ENCODE measurements at places on chromosomes 3 and 15.
A peak's percentile ranks its signal among the peaks of the same experiment; 100 is the strongest.

DNA sequence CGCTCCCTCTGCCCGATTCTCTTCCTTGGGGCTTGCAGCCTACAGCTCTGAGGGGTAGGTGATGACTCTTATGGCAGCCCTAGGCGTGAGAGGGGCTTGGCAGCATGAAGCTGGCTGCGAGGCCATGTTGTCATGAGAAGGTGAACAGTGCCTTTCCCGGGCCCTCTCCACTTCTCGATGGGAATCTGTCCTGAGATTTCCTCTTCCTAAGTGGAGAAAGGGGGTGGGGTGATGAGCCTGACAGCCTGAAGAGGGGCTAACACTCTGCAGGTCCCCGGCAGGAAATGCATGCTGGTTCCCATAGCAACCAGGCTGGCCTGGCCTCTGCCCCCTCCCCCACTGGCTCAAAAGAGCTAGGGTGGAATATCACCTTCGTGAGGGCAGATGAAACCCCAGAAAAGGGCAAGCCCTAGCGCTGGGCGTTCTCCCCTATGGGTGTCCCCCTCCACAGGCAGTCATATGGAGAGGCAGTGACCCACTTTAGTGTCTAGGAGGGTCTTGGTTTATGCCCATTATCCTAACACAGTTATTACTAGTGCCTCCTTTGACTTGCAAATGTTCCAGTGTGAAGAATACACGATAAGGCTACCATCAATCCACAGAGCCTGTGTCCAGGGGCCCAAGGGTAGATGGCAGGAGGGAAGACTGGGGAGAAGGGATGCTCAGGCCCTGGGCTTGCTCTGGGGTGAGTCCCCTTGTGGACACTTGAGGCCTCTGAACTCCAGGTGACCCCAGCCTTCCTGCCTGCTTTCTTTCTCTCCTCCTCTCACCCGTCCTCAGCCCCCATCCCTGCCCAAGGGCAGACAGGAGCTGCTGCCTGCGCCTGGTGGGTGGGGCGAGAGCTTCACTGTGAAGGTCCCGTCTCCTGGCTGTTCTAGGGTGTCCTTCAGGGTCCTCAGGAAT lies 13.2 kb downstream of the EPHB3 start:
- no peak for DNase-seq

GRCh38 chr3:137761563-137762503 lies 2.3 kb upstream of the SOX14 start:
- DNase-seq, result no peak

GRCh38 chr3:115999613-116000012 lies 376.3 kb downstream of the GAP43 start:
- DNase-seq, result no peak

- no peak for DNase-seq
Observed at GRCh38 chr15:85024509-85025336, 43.1 kb downstream of the PDE8A start.

DNA sequence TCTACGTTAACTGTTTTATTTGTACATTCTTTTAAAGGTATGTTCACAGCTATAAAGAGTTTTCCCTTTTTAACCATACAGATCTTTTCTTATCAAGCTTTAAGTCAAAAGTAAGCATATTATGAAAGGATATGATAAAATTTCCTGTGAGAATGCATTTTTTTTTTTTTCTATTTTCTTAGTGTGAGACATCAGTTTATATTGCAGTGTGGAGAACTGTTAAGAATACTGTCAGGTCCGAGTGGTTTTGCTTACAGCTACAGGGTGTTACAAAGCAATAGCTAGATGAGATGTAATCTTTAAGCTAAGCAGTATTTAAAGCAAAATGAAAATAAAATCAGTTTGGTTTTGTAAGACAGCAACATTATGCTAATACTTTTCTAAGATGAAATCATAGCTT lies 133.2 kb downstream of the SLC25A26 start:
- no peak for DNase-seq

GRCh38 chr3:20043396-20043795 lies 3.1 kb downstream of the KAT2B start:
- DNase-seq, result no peak

GRCh38 chr15:92899948-92900730 lies at the start of gene CHD2:
TSS of gene CHD2 (plus strand) at chr15:92900324. CDS start at chr15:92901238, 914 bp downstream.
- DNase-seq, result no peak

GRCh38 chr3:14926592-14926991 lies 20.8 kb upstream of the NR2C2 start:
- no peak for DNase-seq

GRCh38 chr3:138941259-138941885 lies 5.6 kb downstream of the FOXL2 start:
- DNase-seq, result no peak

- no peak for DNase-seq
Observed at GRCh38 chr3:127037971-127038446, 55.1 kb downstream of the PLXNA1 start.

GRCh38 chr3:59502806-59503205 lies 453.0 kb upstream of the CFAP20DC start:
- DNase-seq, result peak; percentile 7

DNA sequence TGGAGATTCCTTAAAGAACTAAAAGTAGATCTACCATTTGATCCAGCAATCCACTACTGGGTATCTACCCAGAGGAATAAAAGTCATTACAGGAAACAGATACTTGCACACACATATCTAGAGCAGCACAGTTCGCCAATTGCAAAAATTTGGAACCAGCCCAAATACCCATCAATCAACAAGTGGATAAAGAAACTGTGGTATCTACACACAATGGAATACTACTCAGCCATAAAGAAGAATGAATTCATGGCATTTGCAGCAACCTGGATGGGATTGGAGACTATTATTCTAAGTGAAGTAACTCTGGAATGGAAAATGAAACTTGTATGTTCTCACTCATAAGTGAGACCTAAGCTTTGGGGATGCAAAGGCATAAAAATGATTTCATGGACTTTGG lies 23.8 kb downstream of the SLC7A14 start:
- DNase-seq, result no peak

DNA sequence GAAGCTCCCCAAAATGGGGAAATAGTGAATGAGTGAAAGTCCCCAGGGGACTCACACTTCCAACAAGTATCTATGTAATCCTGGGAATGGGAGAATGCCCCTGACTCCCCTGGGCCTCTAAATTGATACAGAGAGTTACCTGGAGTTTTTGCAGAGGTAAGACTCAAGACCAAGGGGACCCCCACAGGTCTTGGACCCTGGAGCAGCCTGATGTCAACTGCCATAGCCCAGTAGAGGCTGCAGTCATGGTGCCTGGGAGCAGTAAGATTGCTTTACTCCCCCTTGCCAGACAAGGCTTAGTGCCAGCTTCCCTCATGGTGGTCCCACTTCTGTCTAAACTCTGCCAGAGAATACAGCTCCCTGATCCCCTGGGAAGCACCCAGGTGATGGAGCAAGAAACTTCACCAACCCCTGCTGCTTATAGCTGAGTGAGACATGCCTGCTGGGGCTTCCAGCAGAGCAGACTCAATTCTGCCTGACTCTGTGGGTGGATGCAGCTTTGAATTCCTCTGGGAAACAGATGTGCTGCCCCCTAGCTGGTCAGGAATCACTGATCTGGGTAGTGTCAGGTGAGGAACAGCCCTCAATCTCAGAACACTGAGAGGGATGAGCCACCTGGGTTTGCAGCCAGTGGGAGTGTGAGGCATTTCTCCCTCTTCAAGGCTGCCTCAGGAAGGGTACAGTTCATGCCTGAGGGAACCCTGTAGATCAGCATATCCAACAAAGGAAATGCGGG lies 485.9 kb downstream of the NSUN3 start:
- DNase-seq, result no peak

DNA sequence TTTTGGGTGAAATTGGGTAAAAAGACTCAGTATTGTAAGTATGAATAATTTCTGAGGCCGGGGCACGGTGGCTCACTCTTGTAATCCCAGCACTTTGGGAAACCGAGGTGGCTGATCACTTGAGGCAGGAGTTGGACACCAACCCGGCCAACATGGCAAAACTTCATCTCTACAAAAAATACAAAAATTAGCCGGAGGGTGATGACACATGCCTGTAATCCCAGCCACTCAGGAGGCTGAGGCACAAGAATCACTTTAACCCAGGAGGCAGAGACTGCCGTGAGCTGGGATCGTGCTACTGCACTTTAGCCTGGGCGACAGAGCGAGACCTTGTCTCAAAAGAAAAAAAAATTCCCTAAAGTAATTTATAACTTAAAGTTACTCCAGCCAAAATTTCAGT lies 162.2 kb downstream of the APBA2 start:
- no peak for DNase-seq

GRCh38 chr15:90004671-90005070 lies 3.5 kb downstream of the ZNF710 start:
- peak; percentile 19 for DNase-seq

DNA sequence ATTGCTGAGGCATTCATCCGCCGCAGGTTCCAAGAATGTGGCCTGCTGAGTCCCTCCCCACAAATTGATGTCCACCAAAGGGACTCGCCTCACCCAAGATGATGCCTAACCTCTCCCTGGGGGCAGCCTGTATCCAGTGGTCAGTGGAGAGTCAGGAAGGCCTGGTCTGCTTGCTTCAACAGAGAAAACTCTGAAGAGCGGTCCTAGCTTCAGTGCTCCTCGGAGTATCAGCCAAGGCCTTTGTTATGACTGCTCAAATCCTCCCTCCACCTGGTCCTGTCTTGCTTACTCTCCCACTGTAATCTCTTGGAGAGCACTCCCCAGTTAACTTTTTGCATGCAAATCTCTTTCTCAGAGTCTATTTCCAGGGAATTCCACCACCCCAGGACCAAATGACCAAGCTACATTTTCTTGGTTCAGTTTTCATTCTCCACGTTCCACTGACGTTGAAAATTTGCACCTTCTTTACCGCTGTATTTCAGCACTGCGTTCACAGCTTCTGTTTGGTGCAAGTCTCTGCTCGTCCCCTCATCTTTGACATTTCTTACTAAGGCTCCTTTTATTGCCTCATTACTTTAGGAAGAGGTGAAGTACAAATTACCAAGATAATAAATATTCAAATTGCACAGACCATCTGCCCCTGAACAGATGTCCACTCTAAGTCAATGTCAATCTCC lies 22.3 kb downstream of the CMTM7 start:
- DNase-seq, result no peak

DNA sequence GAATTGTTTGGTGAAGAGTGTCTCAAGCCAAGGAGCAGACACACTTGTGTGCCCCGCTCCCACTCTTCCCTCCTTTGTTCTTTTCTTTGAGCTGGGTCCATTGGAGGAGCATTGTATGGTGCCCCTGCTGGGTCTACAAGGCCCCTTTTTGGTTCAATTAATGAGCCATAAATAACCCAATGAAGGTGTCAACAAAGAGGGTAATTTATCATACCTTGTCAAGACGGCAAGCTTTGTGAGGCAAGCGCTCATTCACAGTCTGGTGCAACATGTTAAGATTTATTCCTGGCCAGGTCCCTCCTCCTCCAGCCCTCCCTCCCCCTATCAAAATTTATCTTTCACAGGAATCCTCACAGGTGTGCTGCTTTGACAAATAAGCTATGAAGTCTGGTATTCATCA lies 300.1 kb downstream of the RORA start:
- DNase-seq, result no peak

DNA sequence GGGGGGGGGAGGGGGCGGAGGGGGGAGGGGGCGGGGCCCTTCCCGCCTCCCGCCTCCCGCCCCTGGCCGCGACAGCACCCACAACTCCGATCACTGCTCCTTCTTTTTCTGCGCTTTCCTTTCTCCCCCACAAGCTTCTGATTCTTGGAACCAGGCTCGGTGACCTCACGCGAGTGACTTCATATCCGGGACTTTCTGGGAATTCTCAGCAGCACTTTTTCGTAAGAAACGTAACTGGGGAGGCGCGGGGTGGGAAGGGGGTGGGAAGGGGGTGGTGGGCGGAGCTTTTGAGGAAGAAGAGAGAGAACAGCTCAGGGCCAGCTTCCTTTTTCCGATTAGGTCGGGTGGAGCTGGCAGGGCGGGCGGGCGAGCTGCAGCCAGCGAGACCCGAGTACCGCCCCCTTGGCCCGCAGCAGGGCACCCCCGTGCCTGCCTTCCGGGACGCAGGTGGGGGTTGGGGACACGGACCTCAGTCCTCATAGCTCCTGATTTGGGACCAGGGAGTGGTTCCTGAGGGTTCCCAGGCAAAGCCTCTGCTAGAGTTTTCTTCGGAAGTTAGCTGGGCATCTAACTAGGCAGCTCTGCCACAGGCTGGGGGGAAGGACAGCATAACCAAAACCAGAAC lies 14.6 kb downstream of the XIRP1 start:
- DNase-seq, result no peak

DNA sequence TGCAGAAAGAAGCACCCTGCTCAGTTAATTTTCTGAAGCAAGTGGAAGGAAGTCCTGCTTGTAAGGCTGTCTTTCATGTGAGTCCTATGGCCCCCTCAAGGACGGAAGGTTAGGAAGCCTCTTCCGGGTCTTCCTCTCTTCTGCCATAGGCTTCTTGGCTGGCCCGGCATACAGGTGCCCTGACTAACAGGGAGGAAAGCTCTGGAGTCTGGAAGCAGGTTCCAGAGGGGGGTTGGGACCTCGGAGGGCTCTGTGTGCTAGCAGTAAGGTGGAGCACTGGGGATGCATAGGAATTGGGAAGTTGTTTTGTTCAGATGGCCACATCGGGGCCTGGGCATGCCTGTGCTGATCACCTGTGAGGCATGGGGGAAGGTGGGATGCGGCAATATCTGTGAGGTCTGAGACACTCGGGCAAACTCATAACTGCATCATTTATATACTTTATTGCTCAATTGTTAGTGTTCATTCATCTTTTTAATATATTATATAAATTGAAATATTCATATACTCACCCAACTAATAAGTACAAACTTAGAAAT lies 49.6 kb downstream of the TRAK1 start:
- DNase-seq, result no peak

- no peak for DNase-seq
Observed at GRCh38 chr3:116020495-116020894, 397.2 kb downstream of the GAP43 start.

DNA sequence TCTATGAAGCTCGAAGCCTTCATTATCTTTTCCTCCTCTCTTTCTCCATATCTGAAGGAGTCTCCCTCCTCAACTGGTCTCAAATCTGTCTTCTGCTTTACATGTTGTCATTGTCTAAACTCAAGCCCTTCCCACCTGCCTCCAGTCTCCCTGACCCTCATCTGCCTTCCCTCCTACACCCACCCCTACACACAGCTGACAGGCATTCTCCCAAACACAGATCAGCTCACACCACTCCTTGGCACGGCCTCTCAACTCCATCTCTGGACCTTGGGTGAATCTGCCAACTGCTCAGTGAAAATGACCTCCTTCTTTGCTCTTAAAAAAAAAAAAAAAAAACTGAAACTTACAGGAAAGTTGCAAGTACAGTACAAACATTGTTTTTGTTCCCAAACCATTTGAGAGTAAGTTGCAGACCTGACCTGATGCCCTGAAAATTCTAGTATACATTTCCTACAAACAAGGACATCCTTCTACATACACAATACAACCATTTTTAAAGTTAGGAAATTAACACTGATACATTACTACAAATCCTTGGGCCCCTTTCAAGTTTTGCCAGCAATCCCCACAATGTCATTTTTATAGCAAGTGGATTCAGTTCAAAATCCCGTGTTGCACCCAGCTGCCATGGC lies 49.4 kb upstream of the UBE2E1 start:
- no peak for DNase-seq

GRCh38 chr15:85033148-85033547 lies 51.5 kb downstream of the PDE8A start:
- DNase-seq, result no peak
